Frontal cortex (tissue), 4 donors: ENCODE measurements at places on chromosomes 12 and 14. TPM values are rescaled to one million over a fixed set of nuclear protein-coding genes. Genes with fewer than 3 reads are reported as not detected.

The HOXC10 gene
- total RNA-seq: not detected

The PPP1R1A gene
- total RNA-seq: 10.6 TPM

The UNC79 gene
- 43.6 TPM for total RNA-seq

The FGF23 gene
- total RNA-seq: not detected

The MANSC4 gene
- 0.41 TPM for total RNA-seq

The ABCD4 gene
- total RNA-seq: 21.2 TPM

The ZNF268 gene
- 27.3 TPM for total RNA-seq

The MMP19 gene
- not detected for total RNA-seq

The SLC17A8 gene
- 11.0 TPM for total RNA-seq

The P2RX2 gene
- total RNA-seq: not detected

The TSHR gene
- 0.41 TPM for total RNA-seq

The TAS2R19 gene
- 6.9 TPM for total RNA-seq

The MYBPC1 gene
- 2.4 TPM for total RNA-seq

The FSCB gene
- total RNA-seq: not detected

The LRFN5 gene
- total RNA-seq: 66.9 TPM

The BHLHE41 gene
- 0.41 TPM for total RNA-seq

The TAS2R7 gene
- 0.41 TPM for total RNA-seq

The AICDA gene
- not detected for total RNA-seq

The CCND2 gene
- 161 TPM for total RNA-seq

The RACGAP1 gene
- 26.5 TPM for total RNA-seq

The SRRM4 gene
- 5.7 TPM for total RNA-seq

The LIMA1 gene
- 12.6 TPM for total RNA-seq

The PZP gene
- total RNA-seq: under 0.01 TPM

The TMEM179 gene
- 42.0 TPM for total RNA-seq

The ORMDL2 gene
- 4.5 TPM for total RNA-seq

The GPR68 gene
- total RNA-seq: 4.9 TPM

The ISM2 gene
- 1.2 TPM for total RNA-seq

The PRICKLE1 gene
- total RNA-seq: 8.6 TPM

The GPR132 gene
- 1.2 TPM for total RNA-seq

The EFS gene
- 6.9 TPM for total RNA-seq

The RILPL2 gene
- total RNA-seq: 0.41 TPM

The GLT1D1 gene
- total RNA-seq: 11.0 TPM

The AGAP2 gene
- total RNA-seq: 25.7 TPM

The GPR84 gene
- total RNA-seq: not detected

The HOTAIR gene
- not detected for total RNA-seq

The CCDC38 gene
- not detected for total RNA-seq

The MLEC gene
- total RNA-seq: 35.5 TPM

The TSPAN19 gene
- total RNA-seq: not detected

The FGF6 gene
- total RNA-seq: not detected

The VRTN gene
- total RNA-seq: not detected

The SERPINA3 gene
- not detected for total RNA-seq

The CACNA1C gene
- 20.0 TPM for total RNA-seq

The AQP6 gene
- total RNA-seq: not detected

The PROX2 gene
- total RNA-seq: not detected

The PGF gene
- 2.9 TPM for total RNA-seq

The KRT86 gene
- total RNA-seq: under 0.01 TPM

The TGM1 gene
- total RNA-seq: 0.82 TPM

The KRT6C gene
- total RNA-seq: not detected

The CLEC1B gene
- not detected for total RNA-seq

The LMNTD1 gene
- total RNA-seq: 1.2 TPM

The CRIP2 gene
- total RNA-seq: 88.0 TPM

The IRF2BPL gene
- total RNA-seq: 68.9 TPM

The PRH2 gene
- total RNA-seq: not detected

The TROAP gene
- 2.9 TPM for total RNA-seq

The SLC8A3 gene
- total RNA-seq: 43.6 TPM

The CIROP gene
- not detected for total RNA-seq

The GALNT16 gene
- total RNA-seq: 4.1 TPM
